Mesothelial cell of epicardium (in vitro differentiated cells): ENCODE measurements at places on chromosomes 3 and 15. TPM values are rescaled to one million over a fixed set of nuclear protein-coding genes. Genes with fewer than 3 reads are reported as not detected.

The TLE3 gene
- total RNA-seq, result 147 to 165 TPM (median 156 TPM) in 3 replicates

The DCBLD2 gene
- total RNA-seq, result 53.0 to 57.9 TPM (median 56.5 TPM) in 3 replicates

The TMEM207 gene
- total RNA-seq, result not detected in 3 replicates

The ZNF621 gene
- total RNA-seq, result 30.4 to 32.0 TPM (median 30.5 TPM) in 3 replicates

- no peak for DNase-seq
Observed at GRCh38 chr3:17844236-17844635, 101.8 kb upstream of the TBC1D5 start.

DNA sequence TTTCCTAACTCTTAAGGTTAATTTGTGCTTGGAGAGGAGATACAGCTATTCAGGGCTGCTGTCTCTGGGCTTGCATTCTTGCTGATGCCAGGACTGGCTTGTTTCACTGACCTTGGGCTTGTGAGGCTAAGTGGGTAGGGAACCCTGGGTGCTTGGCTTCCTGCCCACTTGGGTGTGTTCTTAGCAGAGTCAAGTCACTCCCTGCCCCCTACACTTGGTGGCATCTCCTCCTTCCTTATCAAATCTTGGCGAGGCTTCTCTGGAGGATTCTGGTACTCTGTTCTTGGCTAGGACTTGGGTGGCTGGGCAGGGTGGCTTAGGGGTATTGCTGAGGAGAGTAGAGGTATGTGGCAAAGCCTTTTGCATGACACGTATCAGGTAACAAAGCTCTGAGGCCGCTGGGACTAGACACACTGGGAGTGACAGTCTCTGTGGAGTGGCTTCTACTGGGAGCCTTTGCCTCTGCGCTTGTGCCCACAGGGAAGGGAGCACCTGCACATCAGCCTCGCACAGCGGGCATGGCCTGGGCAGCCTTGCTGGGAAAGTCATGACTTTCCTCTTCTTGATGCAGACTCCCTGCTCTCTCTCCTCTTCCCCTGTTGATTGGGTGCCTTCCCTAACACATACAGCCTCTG lies 41.8 kb downstream of the CHCHD6 start:
- no peak for DNase-seq

DNA sequence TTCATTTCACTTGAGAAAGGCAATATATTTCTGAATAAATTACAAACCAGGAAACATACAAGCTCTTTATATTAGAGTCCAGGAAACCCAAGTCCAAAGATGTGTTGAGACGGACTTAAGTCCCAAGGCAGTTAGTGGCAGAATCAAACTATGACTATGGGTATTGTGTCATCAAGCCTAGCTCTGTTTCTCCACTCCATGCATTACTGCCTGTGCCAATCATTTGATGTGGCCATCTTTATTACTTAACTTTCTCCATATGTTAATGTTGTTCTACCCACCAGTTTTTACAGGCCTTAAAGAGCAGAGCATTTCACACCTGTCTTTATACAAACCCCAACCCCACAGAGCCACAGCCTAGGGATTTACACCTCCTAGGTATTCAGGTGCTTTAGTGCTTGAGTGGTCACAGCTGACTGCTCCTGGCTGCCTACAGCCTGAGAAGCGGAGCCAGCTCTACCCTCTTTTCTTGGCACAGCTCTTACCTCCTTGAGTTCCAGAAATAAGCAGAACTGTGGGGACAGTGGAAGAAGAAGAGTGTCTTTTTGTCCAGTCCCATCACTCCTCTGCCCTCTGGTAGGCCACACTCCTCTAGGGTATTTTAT lies 92.1 kb downstream of the DTWD1 start:
- DNase-seq, result no peak

DNA sequence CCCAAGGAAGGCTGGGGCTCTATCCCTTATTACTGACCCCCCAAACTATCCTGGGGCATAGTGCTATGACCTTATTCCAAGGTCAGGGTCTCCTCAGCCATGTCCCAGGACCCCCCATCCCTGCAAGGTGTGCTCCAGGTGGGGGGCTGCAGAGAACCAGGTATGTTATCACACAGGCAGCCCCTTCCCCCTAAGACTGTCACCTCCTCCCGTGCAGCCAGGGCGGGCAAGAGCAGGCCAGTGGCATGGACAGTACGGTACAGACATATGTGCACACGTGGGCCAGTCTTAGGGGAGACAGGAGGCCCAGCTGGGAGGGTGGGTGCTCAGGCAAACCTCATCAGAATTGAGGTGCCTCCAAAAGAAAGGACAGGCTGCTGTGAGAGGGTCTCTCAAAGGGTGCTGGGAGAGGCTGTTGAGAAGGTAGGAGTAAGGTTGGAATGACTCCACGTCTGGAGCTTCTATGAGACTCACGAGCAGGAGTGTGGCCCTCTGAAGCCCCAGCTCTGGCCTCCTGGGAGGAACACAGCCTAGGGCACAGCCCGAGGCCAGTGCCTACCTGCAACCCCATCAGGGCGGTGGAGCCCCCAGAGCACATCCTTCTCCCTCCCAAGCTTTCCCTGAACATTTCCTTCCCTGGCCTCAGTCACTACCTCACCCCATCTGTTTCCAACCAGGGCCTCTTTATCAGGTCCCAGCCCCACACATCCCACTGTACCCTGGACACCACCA lies 1.7 kb upstream of the COL7A1 start:
- DNase-seq, result no peak

DNA sequence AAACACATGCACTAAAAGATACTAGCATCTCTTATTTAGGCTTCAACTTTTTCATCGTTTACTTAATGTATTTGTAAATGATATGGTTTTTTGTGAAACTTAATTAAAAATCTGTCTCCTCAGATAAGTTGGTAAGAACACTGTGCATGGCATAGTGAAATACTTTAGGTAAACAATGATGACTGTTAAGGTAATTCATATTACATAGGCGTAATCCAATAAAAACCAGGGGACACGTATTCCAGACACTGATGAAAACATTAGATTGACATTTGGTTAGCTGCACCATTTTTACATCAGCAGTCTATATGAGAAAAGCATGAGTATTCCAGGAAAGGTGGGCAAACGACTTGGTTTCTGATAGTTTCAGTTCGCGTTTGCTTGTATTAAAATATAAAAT lies 170.0 kb downstream of the MBNL1 start:
- no peak for DNase-seq

DNA sequence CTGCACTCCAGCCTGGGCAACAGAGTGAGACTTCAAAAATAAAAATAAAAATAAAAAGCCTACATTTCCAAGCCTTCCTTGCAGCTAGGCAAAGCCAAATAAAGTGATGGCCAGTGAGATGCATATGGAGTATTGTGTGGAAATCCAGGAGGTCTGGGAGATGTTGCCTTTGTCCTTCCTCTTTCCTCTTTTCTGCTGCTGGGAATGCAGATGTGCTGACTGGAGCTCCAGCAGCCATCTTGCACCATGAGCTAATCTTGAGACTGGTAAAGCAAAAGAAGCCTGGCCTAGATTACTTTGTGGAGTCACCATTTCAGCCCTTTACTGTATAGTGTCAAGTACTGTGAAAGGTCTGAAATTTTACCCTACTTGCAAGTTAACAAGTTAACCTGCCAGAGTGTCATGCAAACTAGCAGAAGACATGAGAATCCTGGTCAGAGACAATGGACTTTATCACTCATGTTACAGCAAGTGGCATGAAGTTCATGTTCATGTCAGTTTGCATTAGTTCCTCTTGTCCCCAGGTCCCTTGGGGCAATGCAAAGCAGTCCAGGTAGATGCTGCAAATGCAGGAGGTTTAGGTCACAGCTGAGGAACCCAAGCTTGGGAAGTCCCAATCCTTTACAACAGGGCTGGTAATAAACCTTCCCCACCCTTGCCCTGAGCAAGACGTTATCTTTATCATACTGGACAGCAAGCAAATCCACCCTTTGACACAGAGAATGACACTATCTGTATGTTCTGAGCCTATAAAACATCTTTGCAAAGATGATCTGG lies 103.1 kb downstream of the TLE3 start:
- no peak for DNase-seq

DNA sequence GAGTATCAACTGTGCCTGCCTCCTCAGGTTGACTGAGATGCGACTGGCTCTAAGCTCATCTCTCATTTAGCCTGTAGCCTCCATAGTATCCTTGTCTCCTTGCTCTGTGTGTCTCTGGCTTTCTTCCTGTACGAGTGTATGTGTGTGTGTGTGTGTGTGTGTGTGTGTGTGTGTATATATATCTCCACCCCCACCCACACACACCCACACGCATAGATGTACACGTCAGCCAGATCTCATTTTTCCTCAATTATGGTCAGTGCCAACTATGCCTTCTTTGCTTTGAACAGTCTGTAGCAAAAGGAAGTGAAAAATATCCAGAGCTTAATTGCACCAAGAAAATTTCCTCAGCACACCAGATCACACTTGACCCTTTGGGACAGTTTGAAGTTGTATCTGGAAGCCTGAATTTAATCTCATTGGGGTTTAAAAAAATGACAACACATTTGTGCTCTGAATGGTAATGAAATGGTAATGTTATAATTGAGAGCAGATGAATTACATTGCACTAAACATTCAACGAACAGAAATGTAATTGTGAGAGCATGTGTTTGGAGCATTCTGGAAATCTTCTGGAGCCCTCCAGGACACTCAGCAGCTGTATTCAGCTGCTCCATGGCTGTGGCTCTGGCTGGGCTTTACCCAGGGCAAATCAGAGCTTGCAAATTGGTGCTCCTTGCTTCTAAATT lies 63.6 kb downstream of the RYR3 start:
- no peak for DNase-seq

- DNase-seq, result no peak
Observed at GRCh38 chr3:45007091-45007490, 19.0 kb upstream of the CLEC3B start.

DNA sequence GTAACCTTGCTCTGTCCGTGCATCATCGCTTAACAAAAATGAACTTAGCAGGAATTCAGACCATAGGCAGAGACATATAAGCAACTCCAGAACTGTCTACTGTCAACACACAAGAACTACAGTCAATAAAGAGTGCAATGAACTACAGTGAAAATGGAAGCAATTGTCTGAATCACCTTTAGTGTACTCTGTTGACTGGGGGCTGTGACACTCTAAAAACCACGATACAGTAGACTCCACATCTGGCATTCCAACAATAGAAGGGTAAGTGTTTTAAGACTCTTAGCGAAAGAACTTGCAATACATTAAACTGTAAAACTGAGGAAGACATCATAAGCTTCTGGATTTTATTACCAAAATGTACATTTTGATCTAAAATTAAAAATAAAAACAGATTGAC lies 347.3 kb downstream of the ZBTB20 start:
- no peak for DNase-seq

GRCh38 chr3:24355806-24356205 lies 138.8 kb downstream of the THRB start:
- DNase-seq, result no peak

DNA sequence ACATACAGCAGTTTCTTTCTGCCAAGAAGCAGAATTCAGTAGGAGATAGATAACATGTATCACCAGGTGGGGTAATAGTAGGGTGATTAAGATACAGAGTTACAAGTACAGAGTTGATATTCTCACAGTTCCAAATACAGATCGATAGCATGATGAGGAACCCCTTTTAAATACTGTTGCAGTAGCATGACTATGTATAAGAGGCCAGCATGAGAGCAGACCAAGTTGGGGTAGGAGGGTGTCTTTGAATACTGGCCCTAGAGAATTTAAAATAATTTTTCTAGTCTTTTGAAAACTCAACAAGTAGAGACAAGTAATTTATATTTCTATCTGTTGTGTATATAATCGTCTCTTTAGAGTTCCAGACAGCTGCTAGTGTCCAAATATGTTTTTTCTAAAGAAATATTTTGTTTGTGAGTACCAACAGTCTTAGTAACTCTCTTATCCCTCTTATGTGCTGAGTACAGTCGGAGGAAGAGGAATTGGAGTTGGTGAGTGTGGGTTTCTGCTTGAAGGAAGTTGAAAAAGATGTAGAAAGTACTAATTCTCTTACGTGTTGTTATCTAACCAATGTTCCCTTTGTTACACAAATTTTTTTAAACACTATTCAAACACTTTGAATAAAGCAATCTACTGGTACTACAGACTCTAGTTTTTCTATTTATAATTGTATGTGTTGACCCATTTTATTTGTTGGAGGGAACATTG lies 30.2 kb downstream of the LYSMD4 start:
- no peak for DNase-seq

DNA sequence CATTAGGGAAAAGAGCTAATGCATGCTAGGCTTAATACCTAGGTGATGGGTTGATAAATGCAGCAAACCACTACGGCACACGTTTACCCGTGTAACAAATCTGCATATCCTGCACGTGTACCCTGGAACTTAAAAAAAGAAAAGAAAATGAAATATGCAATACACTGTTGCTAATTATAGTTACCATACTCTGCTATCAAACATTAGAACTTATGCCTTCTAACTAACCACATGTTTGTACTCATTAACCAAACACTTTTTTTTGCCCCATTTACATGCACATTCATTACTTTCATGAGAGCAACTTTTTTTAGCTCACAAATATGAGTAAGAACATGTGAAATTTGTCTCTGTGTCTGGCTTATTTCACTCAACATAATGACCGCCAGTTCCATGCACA lies 253.1 kb downstream of the CGGBP1 start:
- DNase-seq, result no peak

- no peak for DNase-seq
Observed at GRCh38 chr3:173013219-173013832, 127.7 kb downstream of the SPATA16 start.

DNA sequence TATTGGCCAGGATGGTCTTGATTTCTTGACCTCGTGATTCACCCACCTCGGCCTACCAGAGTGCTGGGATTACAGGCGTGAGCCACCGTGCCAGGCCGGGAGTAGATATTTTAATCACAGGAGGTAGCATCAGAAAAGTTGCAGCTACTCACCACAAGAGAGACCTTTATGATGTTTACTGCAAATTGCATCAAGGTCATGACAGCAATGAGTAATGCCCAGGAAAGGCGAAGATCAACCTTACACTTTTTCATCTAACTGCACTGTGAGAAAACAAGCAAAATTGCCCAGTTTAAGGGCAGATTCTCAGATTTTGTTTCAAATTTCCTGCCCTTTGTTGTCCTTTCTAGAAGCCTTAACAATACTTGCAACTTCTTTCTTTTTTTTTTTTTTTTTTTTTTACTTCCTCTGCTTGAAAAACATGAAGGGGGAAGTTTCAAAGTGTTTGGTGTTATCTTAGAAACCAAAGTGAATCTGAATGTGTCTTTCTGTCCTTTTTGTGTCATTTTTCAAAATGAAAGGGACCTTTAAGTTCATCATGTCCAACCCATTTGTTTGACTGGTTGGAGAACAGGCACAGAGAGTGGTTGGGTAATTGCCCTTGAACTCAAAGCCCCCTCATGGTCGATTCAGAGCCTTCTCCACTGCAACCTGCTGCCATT lies 25.0 kb downstream of the TGFBR2 start:
- no peak for DNase-seq

GRCh38 chr3:186099178-186099577 lies 9.7 kb downstream of the ETV5 start:
- peak; percentile 47 for DNase-seq

DNA sequence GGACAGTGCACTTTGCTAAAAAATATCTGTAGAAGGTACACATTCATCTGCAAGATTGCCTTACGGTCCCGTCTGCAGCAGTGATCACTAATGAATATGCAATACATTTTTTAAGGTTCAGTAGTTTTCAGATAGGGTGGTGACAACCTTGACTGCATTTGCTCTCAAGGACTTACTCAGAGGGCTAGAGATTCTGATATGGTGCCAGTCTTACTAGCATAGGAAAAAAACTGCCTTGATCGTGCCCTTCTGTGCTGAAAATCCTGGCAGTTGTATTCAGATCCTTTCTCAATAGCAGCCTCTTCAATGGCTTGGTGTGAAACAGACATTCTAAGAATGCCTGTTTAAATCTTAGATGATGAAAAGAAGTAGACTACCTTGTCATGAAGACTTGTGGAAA lies 411.9 kb upstream of the CCDC54 start:
- DNase-seq, result no peak
